Renal pelvis (tissue), 12 donors: ENCODE measurements at places on chromosomes 3 and 15. TPM values are rescaled to one million over a fixed set of nuclear protein-coding genes. Genes with fewer than 3 reads are reported as not detected.

DNA sequence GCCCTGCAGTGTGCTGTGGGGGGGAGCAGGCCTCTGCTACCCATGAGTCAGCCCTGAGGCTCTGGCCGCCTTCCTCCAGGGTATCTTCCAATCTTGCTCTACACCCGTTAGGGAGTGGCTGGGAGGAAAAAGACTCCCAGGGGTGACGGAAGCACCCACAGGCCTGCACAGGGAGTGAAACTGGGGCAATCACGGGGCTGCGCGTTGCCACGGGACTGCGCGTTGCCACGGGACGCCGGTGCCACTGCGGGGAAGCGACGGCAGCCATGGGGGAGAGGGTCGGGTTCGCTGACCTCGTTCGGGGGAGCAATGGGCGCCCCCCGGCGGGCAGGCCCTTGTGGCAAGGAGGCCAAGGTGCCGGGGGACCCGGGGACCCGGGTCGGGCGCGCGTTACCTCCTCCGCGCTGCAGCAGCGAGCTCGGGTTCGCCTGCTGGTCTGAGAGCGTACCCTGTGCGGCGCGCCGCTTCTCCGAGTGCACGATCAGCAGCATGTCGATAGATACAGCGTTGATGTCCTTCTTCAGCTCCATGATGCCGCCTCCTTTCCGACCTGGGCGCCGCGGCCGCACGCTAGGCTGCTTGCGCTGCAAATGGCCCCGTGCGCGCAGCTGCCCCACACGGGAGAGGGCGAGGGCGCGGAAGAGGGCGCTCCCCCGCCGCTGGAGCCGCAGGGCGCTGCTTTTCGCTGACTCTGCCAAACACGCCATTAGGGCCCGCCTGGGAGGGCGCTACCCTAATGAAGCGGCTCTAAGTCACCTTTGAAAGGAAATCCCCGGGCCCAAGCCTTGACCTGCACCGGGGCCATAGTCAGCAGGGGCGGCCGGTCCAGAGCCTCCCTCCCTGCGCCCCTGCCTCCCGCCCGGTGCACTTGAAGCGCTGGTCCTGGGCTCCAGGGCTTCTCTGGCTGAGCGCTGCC, at the start of gene KY:
Gene KY, minus strand, starts transcription at position 592 of the 916 bp plus-strand sequence. Its CDS starts 62 bp downstream, at position 530.
- peak; percentile 43 for DNase-seq

- no peak for DNase-seq
Measured at GRCh38 chr3:72574144-72574543, 274.1 kb downstream of the SHQ1 start.

DNA sequence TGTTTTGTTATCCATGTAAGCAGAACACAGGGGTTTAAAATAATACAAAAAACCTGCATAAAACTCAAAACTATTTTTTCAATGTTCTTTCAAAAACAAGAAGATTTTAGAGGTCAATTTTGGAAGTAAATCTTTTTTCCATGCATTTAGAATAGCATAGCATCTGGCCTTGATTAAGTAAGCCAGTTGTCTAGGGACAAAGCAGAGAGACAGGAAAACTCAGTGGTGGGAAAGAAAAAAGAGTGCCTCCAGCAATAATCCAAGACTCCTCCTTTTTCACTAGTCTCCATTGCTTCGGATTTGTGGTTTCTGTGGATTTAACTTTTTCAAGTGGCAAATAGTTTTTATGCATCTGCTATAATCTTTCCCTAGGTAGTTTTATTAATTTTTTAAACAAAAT, 88.9 kb downstream of the SUCNR1 start:
- no peak for DNase-seq

DNA sequence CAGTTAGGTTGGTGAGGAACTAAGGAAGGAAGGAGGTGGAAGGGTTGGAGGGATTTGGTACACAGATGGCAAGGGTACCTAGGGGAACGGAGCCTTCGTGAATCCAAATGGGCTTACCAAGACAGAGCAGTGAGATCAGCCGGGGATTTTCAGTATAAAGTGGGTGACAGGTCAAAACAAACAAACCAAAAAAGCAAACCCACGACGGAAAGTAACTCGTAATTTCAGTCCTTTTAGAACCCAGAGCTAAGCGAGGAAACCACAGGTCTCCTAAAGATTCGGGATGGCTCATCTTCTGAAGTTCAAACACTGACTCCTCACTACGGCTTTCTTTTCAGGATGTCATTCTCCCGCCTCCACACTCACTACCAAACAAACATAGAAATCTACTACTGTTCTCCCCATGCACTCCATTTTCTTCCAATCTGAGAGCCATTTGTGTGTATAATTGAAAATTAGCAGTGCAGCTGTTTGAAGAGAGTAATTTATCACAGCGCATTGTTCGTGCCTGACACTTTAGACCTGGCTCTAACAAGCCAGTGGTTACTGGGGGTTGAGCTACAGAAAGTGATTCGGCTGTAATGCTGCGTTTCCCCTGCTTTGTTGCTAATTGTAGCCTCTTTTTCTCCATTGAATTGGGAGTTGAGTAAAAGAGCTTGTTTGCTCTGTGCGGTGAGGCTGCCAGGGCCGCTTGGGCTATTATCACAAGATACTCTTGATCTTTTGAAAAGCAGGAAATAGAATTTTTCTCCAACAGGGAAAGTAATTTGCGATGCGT, 64.7 kb upstream of the CCDC39 start:
- DNase-seq = peak; percentile 4

- DNase-seq = no peak
Measured at GRCh38 chr3:46895761-46896160, 18.2 kb downstream of the PTH1R start.

DNA sequence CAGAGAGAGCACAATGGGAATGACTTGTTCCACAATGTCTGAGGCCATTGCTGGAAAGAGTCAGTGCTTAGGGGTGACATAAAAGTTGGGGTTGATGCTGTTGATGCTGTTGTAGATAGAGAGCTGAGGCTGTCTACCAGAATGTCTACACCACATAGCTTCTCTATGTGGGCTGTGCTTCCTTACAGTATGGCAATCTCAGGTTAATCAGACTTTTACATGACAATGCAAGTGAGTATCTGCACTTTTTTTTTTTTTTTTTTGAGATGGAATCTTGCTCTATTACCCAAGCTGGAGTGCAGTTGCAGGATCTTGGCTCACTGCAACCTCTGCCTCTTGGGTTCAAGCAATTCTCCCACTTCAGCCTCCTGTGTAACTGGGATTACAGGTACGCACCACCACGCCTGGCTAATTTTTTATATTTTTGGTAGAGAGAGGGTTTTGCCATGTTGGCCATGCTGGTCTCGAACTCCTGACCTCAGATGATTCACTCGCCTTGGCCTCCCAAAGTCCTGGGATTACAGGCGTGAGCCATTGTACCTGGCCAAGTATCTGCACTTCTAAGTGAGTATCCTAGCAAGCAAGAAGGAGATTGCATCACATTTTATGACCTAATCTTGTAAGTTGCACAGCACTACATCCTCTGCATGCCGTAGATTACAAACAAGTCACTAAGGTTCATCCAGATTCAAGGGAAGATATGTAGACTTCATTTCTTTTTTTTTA, 28.7 kb downstream of the DLEC1 start:
- no peak for DNase-seq

- DNase-seq = no peak
Measured at GRCh38 chr3:120741320-120741719, 996 bp downstream of the RABL3 start.

DNA sequence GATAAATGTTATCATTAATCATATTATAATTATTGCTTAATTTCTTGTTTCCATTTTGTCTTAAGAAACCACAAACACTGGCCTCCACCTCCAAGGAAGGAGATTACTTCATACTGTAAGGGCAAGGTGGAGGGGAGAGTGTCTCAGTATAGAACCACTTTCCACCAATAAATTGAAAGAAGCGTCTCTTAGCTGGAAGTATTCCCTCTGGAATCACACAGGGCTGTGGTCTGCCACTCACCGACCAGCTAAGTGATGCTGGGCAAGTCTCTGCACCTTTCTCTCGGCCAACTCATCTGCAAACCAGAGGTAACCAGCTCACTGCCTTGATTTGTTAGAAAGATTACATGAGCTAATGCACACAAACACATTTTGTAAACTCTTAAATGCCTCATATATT, 63.1 kb downstream of the EIF4E3 start:
- no peak for DNase-seq

DNA sequence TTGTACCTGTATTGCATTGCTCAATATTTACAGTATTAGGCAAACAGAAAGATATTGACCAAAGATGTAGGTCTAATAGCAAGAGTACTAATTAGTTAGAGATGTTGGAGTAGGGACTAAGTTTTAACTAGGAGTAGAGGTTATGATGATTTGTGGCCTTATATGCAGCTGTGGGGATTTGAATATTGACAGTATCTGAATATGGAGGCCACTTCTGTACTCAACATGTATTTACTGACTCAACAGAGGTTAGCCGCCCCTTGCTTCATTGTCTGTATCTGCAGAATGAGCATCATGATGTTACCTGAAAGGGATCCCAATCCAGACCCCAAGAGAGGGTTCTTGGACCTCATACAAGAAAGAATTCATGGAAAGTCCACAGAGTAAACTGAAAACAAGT, 49.6 kb upstream of the LRTM1 start:
- DNase-seq = no peak

GRCh38 chr3:195042743-195043606, 228.0 kb downstream of the XXYLT1 start:
- DNase-seq = no peak

DNA sequence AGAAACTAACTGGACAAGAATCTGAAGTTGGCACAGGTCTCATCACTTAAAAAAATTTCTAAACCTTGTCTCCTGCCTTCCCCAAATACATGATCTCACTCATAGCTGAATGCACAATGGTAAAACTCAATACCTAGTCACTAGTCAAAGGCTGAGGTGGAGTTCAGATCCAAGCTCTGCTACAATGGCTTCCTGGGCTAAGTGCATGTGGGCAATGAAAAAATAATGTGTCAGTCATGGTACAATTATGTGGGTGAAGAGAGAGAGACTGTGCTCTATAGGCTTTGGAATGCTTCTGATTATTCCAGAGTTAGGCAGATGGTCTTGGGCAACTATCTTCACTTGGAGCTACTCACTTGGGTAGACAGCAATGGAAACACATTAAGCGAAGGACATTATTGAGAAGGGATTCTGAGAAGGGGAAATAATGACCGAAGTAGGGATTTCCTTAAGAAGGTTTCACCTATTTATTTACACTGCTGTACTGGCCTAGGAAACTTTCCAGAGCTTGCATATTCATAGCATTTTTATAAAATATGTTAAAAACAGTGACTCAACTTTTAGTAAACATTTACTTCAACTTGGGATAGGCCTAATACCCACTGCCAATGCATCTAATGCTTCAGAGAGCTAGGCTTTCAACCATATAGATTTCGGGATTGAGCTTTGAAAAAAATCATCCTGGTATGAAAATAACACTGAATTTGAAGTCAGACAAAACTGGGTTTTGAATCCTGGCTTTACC, 58.7 kb upstream of the PLXND1 start:
- no peak for DNase-seq

GRCh38 chr3:151016478-151016795, 43.9 kb upstream of the CLRN1 start:
- DNase-seq = no peak

GRCh38 chr3:110456001-110456400, 615.6 kb upstream of the NECTIN3 start:
- no peak for DNase-seq

DNA sequence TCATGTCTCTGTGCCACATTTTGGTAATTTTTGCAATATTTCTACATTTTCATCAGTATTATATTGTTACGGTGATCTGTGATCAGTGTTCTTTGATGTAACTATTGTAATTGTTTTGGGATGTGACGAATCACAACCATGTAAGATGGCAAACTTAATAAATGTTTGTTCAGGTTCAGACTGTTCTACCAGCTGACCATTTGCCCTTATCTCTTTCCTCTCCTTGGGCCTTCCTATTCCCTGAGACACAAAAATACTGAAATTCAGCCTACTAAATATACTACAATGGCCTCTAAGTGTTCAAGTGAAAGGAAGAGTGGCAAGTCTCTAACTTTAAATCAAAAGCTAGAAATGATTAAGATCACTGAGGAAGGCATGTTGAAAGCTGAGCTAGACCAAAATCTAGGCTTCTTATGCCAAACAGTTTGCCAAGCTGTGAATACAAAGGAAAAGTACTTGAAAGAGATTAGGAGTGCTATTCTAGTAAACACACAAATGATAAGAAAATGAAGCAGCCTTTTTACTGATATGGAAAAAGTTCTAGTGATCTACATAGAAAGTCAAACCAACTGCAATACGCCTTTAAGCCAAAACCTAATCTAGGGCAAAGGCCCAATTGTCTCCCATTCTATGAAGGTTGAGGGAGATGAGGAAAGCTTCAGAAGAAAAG, 952.8 kb downstream of the ROBO1 start:
- no peak for DNase-seq

GRCh38 chr15:67030036-67030762, 35.2 kb upstream of the SMAD3 start:
- DNase-seq = no peak

- no peak for DNase-seq
Measured at GRCh38 chr15:99390667-99391066, 139.4 kb downstream of the LRRC28 start.

- DNase-seq = no peak
Measured at GRCh38 chr3:12268049-12268735, 20.7 kb upstream of the PPARG start.

- peak; percentile 37 for DNase-seq
Measured at GRCh38 chr3:13346481-13347389, 73.4 kb downstream of the NUP210 start.

DNA sequence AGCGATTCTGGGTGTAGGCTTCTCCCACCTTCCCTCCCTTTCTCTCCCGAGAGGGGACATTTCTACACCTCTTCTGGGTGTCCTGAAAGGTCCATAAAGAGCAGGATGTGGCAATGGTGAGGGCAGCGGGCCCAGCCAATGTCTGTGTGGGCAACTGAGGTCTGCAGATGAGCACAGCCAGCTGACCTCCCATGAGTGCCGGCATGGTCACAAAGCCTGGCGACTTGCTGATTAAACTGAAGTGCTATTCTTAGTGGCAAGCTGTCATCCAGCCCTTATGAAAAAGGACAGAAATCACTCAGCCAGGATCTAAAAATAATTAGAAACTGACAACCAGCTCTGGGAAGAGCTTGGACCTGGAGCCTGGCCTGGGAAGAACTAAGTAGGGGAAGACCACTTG, 124.3 kb upstream of the RGMA start:
- DNase-seq = no peak

Gene EPHB1
- 5.2 TPM for polyA plus RNA-seq

Gene CYP1A2
- 0.21 TPM for polyA plus RNA-seq

Gene GP9
- 0.86 TPM for polyA plus RNA-seq

Gene HYAL3
- 5.7 TPM for polyA plus RNA-seq

Gene KLHL40
- polyA plus RNA-seq = not detected

Gene MUC13
- not detected for polyA plus RNA-seq

Gene CNBP
- 394 TPM for polyA plus RNA-seq

Gene SEMA5B
- 28.6 TPM for polyA plus RNA-seq

Gene GOLGA8Q
- polyA plus RNA-seq = 2.6 TPM

Gene ARHGAP31
- 12.4 TPM for polyA plus RNA-seq
